Heart right ventricle (tissue), 16 donors: ENCODE measurements at places on chromosomes 6 and 20. TPM values are rescaled to one million over a fixed set of nuclear protein-coding genes. Genes with fewer than 3 reads are reported as not detected.
A peak's percentile ranks its signal among the peaks of the same experiment; 100 is the strongest.

The FERMT1 gene
- 0.57 TPM for total RNA-seq

The KCNB1 gene
- total RNA-seq, result 1.0 TPM

The SUMO4 gene
- total RNA-seq, result 0.27 TPM

The PRSS16 gene
- total RNA-seq, result not detected

- DNase-seq, result no peak
Measured at GRCh38 chr6:11783524-11784064, 5.0 kb upstream of the ADTRP start.

GRCh38 chr6:56058636-56059035, 183.2 kb upstream of the BMP5 start:
- no peak for DNase-seq

DNA sequence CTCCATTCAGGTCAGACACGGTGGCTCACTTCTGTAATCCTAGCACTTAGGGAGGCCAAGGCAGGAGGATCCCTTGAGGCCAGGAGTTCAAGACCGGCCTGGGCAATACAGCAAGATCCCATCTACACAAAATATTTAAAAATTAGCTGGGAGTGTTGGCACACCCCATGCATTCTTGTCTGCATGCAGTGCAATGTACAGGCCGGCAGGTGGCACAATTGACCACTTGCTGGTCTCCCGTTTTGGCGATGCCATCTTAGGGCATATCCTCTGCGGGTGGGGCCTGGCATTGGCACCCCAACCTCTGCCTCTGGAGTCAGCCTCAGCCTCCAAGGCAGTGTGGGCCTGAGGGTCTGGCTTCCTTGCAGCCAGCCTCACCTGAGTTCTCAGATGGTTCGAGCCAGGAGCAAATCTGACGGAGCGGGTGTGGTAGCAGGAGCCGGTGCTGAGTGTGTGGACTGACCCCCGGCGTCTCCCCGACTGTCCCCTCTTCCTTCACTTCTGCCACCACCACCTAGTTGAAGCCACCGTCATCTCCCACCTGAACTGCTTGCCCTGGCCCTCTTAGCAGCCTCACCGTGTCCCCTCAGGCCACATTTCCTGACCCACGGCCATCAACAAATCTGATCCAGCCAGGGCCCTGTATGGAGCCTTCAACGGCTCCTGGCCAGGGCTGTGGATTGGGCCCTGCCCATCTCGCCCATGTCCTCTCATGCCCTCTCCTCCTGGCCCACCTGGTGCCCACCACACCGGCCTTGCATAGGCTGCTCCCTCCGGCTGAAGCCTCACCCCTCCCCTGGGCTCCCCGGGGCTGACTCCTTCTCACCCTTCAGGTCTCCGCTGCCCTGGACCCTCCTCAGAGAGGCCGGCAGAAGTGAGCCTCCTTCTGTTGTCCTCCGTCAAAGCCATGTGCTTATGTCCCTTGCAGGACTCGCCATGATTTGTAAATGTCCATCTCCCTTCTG, 44.0 kb downstream of the EFCAB8 start:
- peak; percentile 32 for DNase-seq

DNA sequence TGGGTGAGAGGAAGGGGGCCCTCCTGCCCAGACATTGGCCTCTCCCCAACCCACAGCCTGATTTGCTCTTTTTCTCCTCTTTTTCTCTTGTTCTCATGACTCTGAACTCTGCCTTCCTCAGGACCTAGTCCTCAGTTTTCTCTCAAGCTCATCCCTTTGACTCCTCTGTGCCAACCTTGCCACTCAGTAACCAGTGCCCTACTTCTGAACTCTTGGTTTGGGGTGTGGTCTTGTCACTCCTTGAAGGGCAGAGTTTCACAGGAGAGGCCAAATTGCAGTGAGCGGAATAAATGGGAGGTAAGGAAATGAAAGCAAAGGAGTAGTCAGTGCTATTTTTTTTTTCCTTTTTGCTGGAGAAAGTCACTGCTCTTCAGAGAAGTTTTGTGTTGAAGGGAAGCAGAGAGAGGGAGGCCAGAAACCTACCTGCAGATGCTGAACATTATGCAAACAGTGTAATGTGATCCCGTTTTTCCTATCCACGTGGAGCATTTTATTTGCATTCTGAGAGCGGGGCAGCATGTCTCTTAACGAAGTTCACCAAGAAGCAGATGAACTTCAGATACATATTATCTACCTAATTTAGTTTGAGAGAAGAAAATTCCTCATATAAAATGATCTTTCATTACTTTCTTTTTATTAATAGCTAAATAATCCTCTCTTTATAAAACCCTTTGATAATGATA, 26.9 kb downstream of the CFAP61 start:
- no peak for DNase-seq

DNA sequence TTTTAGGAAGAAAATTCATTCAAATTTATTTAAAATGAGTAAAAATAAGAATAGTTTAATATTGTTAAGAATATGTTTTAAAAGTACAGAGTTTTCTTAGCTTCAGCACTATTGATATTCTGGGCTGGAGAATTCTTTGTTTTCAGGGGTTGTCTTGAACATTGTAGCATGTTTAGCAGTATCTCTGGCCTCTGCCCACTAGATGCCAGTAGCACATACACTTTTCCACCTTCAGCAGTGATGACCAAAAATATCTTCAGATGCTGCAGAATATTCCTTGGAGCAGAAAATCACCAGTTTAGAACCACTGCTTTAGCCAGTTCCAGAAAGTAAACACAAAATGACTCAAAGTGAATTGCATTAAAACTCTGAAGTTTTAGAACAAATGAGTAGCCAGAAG, 19.4 kb upstream of the SDHAF4 start:
- no peak for DNase-seq

- no peak for DNase-seq
Measured at GRCh38 chr20:20457392-20458126, 89.7 kb downstream of the INSM1 start.

DNA sequence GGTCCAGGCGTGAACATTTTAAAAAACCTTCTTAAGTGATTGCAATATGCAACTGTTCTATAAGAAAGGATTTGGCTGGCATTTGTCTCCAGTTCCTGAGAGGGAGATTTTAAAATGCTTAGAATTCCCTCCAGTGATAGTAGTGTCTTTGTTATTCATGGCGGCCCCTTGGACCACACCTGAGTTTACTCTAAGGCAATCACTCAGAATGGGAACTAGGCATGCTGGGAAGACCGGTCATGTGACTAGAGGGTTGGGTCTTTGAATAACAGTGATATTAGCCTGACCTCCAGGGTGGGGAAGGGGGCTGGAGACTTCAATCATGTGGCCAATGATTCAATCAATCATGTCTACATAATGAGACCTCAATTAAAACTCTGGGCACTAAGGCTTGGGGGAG, 50.7 kb upstream of the UTRN start:
- DNase-seq, result no peak

DNA sequence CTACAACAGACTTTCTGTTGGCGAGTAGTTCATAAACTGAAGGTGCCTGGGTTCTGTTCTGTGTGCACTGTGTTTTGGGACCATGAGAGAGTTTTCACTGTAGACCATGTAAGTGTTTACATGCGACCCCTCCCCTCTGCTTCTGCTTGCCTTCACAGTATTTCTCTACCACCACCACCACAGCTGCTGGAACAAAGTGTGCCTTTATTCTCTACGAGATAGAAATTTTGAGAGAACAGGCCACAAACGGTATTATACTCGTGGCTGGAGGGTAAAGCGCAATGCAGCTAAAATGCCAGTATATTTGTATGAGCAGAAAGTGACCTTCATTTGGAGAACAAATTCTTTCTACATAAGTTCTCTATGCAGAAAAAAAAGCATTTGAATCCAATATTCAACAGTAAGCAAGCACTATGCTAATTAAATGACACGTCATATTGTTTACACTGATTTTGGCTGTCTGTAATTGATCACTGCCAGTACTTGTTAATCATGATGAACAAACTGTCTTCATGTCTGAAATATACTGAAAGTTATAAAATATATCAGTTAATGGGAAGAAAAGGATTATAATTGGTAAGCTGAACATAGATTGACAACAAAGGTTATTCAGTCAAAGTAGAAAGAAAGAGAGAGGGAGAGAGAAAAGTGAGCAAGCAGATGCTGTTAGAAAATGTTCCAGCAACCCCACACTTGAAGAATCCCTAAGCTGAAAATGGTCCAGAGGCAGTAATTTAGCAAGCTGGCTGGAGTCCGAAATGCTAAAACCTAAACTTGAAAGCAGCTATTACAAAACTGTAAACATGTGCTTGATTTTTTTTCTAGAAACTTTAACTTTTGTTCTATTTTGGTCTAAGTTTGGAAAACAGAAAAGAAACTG, 8.8 kb downstream of the CLDN20 start:
- DNase-seq, result no peak

GRCh38 chr20:1737134-1737533, 79.6 kb upstream of the SIRPG start:
- DNase-seq, result no peak

DNA sequence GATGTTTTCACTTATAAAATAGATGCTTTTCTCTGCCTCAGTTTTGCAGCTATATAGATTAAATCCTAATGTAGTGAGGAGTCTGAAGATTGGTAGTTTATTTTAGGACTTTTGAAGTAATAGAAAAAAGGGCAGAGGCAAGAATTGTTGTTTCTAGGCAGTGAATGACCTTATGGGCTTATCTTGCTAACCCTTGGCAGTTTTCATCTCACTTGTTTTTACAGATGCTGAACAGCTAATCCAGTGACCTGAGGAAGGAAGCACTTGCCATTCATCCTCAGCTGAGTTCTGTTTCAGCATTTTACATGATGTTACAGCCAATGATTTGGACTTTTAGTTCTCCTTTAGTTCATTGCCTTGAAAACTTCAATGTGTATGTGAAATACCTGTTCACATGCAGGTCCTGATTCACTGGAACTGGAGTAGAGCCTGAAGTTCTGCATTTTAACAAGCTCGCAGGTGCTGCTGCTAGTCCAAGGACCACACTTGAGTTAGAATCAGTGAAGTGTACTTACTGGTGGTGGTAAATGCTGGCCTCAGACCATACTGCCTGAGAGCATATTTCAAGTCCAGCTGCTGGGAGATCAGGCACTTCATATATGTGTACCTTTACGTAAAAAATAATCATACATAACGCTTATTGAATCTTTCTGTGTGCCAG, 86.9 kb downstream of the TULP4 start:
- no peak for DNase-seq

GRCh38 chr6:155100087-155100486, 105.0 kb downstream of the TIAM2 start:
- peak; percentile 60 for DNase-seq

DNA sequence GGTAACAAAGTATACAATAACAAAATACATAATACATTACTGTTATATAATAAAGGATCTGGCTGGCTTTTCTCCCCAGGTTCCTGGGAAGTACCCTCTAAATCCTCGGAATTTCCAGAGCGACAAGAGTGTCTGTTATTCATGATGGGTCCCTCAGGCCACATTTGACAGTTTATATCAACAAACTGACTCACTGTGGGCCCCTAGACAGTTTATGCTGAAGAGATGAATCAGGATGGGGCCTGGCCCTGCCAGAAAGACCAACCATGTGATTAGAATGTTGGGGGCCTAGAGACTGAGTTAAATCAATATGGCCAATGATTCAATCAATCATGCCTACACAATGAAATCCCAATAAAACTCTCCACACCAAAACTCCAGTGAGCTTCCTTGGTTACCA, 13.5 kb downstream of the USP45 start:
- DNase-seq, result no peak

DNA sequence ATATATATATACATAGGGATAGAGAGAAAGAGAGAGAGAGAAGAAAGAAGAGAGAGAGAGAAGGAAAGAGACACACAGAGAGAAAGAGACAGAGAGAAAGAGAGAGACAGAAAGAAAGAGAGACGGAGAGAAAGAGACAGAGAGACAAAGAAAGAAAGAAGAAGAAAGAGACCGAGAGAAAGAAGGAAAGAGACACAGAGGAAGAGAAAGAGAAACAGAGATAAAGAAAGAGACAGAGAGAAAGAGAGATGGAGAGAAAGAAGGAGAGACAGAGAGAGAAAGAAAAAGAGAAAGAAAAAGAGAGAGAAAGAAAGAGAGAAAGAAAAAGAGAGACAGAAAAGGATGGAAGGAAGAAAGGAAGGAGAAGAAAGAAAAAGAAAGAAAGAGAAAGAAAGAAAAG, 46.9 kb upstream of the TASP1 start:
- no peak for DNase-seq

GRCh38 chr6:135121434-135121833, 59.7 kb upstream of the MYB start:
- no peak for DNase-seq
